ENCODE measurements at places on chromosomes 1 and 21.

- DNase-seq: peak; percentile 8
Measured at GRCh38 chr21:42348762-42349161, 2.0 kb downstream of the TFF2 start.

- no peak for DNase-seq
Measured at GRCh38 chr1:99131546-99131945, 126.9 kb upstream of the PLPPR5 start.

- DNase-seq: no peak
Measured at GRCh38 chr1:62417351-62417999, 19.4 kb upstream of the USP1 start.

- no peak for DNase-seq
Measured at GRCh38 chr21:18104802-18105201, 139.8 kb upstream of the CHODL start.
